ENCODE measurements at places on chromosomes 7 and 10.

DNA sequence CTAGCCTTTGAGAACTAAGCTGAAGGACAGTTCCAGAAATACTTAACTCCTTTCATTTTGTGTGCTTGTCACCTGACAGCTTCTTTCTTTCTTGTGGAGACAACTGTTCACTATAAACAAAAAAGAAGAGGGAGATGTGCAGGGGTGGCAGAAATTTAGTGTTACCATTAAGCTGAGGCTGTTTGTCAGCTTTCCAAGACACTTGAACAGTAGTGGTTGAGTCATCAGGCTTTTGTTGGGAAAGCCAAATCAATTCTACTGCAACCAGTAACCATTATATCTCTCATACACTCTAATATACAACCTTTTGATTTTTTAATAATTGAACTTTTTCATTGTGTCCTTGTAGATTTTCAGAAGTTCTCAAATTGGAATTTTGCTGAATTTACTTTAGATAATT is 75.3 kb downstream of the POLL start:
- DNase-seq = no peak

GRCh38 chr10:5774987-5775620 is 38.1 kb downstream of the GDI2 start:
- DNase-seq = no peak

GRCh38 chr7:122438006-122438405 is 133.5 kb upstream of the FEZF1 start:
- DNase-seq = no peak

DNA sequence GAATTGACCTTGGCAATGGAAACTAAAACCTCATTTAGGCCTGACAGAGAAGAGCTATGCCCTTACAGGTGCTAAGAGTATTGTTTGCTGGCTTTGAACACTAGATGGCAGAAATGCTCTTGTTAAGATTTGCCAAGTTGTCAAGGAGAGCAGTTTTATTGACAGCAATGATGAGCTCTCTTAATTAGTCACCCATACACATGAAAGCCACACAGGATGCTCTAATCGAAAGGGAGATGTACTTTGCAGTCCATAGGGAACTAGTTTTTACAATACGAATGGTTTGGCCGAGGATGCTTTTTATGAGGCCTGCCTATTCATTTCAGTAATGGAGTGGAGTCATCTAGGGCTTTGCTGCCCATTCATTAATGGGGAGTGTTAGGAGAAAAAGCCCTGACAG is 45.4 kb upstream of the MBL2 start:
- DNase-seq = no peak

DNA sequence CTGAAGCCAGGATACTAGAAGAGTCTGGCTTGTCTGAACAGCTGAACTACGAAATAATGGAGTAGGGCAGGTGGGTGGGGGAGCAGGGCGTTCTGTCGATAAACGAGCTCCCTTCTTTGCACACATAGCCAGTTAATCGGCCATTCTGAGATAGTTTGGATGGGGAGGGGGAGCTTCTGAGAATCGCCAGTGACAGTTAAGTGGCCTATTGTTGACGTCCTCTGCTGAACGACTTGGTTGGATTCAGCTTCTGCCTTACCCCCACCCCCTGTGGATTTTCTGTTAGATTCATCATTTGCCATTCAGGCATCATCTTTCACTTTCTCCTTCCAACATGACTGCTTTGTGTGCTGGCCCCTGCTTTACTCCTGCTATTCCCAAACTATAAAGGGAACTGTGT is 520 bp downstream of the CPA5 start:
- DNase-seq = no peak

DNA sequence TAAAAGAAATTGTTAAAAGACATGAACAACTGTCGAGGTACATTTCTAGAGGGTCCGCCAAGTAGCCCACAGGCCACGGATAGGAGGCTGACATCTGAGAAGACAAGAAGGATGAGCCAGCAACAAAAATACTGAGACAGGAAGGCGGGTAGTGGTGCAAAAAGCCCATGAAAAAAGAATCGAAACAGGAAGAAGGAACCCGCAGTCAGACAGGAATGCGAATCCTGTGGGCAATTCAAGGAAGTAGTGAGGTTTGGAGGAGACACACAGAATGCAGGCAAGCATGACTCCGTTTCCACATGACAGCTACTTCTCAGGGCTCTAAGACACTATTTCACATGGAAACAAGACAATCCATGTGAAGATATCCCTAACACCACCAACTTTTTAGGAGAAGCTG is 125.2 kb downstream of the DOCK4 start:
- no peak for DNase-seq

- no peak for DNase-seq
These were observed 59.8 kb upstream of the MAGI2 start for GRCh38 chr7:79513261-79513660.

Measured in posterior cingulate gyrus (tissue), 11 donors.